ENCODE measurements at places on chromosomes 2 and 18.

- no peak for DNase-seq
These were observed 88.5 kb downstream of the PRKCE start for GRCh38 chr2:45739796-45740485.

- DNase-seq = no peak
These were observed 468.7 kb upstream of the ZEB2 start for GRCh38 chr2:144988591-144988990.

GRCh38 chr2:196291873-196292800 is 120.8 kb upstream of the STK17B start:
- no peak for DNase-seq

- DNase-seq = no peak
These were observed 162.4 kb upstream of the NABP1 start for GRCh38 chr2:191515551-191515950.

DNA sequence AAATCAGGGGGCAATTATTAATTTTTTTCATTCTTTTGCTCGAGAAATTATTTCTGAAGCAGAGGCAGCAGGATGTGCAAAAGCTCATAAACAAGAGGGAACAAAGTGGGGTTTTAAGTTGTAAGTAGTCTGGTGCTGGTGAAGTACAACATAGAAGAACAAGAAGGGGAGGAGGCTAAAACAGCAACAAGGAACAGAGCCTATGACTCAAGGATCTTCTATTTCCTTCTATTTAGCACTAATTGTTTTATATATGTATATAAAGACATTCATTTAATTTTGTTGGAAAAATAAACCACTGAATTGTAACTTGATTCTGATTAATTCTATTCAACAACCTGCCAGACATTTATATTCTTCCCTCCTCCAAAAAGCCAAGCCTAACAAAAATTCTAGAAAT is 35.0 kb downstream of the YES1 start:
- no peak for DNase-seq

DNA sequence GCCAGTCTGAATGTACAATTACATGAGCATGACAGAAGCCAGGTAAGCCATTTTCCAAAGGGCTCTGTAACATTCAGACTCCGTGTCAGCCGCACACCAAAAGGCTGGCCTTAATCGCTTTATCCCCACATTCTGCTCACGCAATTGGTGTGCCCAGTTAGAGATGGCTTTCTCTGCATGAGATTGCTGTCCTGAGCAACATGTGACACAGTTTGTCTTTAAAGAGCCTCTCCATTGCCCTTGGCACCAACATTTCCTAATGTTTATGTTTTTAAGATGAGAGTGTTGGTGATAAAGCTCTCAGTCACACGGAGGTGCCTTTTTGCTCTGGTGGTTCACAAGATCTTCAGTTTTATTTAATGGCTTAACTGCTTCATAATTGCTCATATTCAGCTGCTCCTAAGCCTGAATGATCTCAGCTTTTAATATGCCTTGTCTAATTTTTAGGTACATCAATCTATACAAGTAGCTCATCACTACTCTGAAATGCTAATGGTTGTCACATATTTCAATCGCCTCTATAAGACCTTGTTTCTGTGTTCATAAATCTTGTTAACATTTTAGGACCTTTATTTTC is 164.8 kb upstream of the ACVR2A start:
- DNase-seq = no peak

GRCh38 chr2:112601754-112602153 is 17.3 kb downstream of the CHCHD5 start:
- DNase-seq = no peak

DNA sequence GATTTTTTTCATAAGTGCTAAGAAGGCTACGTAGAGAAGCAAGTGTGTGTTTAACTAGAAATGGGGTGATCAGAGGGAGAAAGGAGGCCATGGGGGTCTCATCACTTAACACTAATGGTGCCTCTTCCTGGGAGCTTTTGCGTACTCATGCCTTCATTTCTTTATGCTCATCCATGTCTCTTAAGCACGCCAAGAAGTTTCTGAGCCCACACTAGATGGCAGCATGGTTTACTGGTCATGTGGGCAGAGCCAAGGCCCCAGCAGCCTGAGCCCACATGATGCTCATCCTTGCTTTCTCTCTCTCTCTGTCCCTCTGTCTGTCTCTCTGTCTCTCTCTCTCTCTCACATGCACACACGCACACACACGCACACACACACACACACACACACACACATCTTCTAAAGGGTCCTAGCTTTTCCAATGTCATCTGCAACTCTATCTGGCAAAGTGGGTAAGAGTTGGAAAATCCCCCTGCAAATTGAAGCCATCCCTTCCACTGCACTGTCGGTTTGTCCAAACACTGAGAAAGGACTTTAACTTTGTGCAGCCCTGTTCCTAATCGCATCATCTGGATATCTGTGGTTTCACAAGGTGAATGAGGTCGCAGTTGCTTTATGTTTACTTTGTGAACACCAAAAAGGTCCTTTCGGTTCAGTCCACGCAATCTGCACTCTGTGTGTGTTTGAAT is 137.1 kb upstream of the CCDC68 start:
- no peak for DNase-seq

DNA sequence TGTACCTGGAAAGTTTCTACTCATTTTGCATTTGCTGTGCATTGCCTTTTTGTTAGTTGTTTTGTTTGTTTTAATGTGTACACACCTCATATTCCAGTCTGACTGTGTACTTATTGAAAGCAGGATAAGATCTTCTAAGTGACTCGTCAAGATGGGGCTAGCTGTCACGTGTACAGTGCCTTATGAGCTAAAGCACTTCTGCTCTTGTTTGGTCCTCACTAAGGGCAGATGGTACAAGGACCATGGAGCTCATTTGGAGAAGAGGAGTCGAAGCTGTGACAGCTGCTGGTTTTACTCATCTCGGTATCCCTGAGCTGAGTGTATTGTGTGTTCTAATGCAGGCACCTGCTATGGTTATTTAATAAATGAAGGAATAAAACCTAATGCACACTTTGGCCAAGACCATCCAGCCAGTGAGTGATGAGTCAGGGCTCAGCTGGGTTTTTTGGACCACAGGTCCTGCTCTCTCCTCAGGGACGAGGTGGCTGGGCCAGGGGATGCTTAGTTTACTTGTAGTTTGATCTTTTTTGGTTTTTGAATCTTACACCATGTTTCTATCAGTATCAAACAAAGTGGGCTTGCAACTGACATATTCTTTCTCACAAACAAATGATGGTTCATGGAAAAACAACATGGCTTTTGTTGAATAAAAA is 152.5 kb upstream of the APCDD1 start:
- DNase-seq = no peak

DNA sequence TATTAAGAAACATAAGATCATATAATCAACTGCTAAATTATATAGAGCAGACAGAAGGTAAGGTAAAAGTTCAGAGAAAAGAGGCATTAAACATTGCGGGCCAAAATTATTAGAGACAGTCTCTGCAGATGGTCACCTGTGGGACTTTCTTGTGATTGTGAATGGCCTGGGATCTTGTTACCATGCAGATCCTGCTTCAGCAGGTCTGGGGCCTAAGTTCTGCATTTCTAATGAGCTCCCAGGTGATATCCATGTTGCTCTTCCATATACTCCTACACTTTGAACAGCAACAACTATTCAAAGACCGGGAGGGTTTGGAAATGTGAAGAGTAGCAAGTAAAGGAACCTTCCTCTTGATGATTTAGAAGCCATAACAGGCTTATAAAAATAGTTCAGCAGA is 8.5 kb upstream of the ETAA1 start:
- no peak for DNase-seq

GRCh38 chr2:227612546-227613271 is 1.9 kb downstream of the SCYGR3 start:
- DNase-seq = no peak

GRCh38 chr2:38682008-38682575 is 16.2 kb downstream of the GALM start:
- DNase-seq = no peak

DNA sequence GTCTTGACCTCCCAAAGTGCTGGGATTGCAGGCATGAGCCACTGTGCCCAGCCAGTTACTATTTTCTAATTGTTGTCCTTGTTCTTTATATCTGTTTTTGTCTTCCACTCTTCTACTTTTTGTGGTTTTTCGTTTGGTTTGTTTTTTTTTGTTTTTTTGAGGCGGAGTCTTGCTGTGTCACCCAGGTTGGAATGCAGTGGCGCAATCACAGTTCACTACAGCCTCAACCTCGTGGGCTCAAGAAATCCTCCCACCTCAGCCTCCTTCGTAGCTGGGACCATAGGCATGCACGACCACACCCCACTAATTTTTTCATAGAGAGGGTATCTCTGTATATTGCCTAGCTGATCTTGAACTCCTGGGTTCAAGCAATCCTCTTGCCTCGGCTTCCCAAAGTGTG is 100.7 kb downstream of the EHBP1 start:
- DNase-seq = no peak

- DNase-seq = no peak
These were observed 9.4 kb downstream of the CTIF start for GRCh38 chr18:48548011-48548771.

GRCh38 chr18:34707670-34708069 is 2.4 kb upstream of the DTNA start:
- DNase-seq = no peak

- no peak for DNase-seq
These were observed 72.8 kb upstream of the TMEFF2 start for GRCh38 chr2:192267484-192267883.

GRCh38 chr2:103616891-103617290 is 855.1 kb downstream of the TMEM182 start:
- no peak for DNase-seq

- DNase-seq = no peak
These were observed 388.6 kb downstream of the PARD3B start for GRCh38 chr2:204933735-204934374.

DNA sequence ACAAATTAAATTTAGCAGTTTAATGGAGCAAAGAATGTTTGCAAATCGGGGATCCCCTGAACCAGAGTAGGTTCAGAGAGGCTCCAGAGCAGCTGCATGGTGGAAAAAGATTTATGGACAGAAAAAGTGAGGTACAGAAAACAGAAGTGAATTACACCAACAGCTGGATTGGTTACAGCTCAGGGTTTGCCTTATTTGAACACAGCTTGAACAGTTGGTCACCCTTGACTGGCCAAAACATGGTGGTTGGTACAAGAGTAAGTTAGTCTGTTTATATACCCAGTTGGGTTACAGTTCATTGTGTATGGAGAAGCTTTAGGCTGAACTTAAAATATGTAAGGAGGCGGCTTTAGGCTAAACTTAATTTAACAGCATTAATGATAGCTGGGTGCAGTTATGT is 5.4 kb upstream of the CDCA7 start:
- no peak for DNase-seq

GRCh38 chr2:76019128-76019527 is 308.4 kb upstream of the GCFC2 start:
- DNase-seq = no peak

DNA sequence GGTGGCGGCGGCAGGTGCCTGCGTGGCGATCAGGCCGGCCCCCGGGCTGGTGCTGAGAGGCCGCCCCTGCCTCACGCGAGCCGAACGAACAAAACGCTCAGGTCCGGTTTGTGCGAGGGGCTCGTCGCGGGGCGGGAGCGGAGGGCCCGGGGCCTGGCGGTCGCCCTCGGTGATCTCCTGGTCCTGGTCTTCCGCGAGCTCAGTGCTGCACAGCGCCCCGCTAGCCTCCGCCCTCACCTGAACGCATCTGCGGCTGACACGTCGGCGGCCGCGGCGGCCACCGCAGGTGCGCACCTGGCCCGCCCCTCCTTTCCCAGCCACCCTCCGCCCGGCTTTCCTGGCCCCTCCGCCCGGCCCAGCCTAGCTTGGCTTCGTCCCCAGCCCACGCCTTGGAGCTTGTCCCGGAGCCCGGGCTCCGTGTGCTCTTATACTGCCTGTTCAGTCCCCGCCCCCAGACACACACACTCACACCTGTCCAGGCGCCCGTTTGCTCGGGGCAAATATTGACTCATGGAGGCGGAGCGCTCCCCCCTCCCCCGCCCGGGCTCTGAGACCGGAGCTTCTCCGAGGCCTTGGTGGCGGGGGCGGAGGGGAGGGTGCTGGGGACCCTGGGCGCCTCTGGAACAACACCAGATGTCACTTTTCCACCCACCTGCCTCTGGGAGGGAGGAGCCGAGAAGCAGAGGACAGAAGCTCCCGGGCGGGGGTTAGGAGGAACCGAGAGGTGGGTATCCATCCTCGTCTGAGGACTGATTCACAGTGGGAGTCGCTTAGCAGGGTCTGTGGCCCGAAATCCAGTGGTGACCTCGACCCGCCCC is 8.6 kb upstream of the CRYBA2 start:
- no peak for DNase-seq

GRCh38 chr2:143515318-143515717 is 386.1 kb downstream of the ARHGAP15 start:
- no peak for DNase-seq

- no peak for DNase-seq
These were observed 134.2 kb downstream of the WDSUB1 start for GRCh38 chr2:159152128-159152778.

GRCh38 chr2:112047537-112048235 is 7.4 kb upstream of the TMEM87B start:
- no peak for DNase-seq
